ENCODE measurements at places on chromosomes 4 and X.

GRCh38 chr4:23061431-23061830 lies 368.7 kb downstream of the GBA3 start:
- DNase-seq, result no peak

- DNase-seq, result no peak
Measured at GRCh38 chrX:6448003-6448402, 86.9 kb downstream of the VCX3A start.

DNA sequence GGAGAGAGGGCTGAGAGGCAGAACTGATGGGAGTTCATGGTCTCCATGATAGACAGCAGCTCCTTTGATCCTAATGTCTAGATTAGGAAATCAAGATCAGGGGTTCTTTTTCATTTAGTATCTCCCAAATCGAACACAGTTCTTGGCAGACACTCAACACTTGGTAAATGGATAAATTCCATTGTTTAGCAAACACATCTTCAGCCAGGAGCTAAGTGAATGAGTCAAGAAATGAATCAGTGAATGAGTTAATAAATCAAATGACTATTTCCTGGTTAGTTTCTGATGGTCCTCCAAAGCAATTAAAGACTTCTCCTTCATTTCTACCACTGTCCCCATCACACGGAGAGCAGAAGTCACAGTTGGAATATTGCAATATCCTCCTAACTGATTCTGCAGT lies 120.0 kb upstream of the SHISA3 start:
- no peak for DNase-seq

DNA sequence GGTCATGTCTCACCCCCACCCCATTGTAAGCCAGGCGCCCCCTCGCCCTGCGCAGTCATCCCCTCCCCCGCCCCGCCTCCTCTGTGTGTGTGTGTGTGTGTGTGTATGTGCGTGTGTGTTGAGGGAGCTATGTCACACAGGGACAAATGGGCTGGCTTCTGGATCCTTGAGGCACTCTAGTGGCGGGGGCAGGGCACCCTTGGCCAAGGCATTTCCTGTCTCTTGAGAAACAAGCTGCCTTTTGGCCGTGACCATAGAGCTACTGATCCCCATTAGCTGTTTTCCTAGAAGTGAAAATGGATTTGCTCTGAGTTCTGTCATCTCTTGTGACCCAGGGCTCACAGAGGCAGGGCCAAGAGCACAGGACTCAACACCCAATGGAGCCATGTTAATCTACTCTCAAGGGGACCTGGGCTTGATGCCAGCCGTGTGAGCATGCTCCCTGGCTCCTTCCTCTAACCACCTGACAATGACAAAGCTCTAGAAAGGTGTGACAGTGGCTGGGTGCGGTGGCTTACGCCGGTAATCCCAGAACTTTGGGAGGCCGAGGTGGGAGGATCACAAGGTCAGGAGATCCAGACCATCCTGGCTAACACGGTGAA lies 162.5 kb upstream of the BCOR start:
- DNase-seq, result no peak

DNA sequence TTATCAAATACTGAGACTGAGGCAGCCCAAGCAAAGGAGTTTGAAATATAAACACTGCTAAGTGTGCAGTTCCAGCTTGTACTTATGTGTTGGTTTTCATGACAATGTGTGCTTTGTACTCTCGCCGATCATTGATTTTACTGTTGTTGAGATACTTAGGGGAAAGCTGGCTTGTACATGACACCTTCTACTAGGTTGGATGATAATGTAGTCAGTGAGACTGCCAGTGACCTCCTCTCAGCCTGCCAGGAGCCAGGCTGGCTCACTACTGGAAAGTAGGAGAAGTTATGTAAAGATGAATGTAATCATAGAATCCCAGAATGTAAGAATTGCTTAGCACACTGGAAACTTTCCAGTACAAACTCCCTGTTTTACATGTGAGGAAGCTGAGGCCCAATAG lies 132.0 kb downstream of the AFF2 start:
- no peak for DNase-seq

DNA sequence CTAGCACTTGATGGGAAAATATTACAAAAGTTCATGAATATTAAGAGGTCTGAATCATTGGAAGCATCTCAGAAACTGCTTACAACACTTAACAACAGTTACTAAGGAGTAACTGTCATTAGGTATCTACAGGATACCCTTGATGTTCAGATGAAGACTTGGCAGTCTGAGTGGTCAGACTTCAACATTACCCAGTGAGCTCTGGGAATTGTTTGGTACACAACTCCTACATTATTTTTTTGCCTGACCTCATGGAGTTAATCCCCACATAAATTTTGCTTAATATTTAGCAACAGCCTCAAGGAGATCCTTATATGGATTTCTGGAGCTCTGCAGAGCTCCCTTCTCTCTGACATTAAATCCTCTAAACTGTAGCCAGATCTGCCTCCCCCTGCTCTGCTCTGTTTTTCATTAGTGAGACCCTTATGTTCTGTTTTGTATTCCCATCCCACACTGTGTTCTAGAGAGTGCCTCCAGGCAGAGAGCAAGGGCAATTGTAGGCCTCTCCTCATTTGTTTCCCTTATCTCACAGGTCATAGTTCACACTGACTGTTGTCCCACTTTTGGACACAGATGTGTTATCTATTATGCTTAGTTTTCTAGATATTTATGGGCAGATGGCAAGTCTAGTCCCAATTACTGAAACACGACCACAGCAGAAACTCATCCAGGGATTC lies 368.8 kb downstream of the GASK1B start:
- no peak for DNase-seq

DNA sequence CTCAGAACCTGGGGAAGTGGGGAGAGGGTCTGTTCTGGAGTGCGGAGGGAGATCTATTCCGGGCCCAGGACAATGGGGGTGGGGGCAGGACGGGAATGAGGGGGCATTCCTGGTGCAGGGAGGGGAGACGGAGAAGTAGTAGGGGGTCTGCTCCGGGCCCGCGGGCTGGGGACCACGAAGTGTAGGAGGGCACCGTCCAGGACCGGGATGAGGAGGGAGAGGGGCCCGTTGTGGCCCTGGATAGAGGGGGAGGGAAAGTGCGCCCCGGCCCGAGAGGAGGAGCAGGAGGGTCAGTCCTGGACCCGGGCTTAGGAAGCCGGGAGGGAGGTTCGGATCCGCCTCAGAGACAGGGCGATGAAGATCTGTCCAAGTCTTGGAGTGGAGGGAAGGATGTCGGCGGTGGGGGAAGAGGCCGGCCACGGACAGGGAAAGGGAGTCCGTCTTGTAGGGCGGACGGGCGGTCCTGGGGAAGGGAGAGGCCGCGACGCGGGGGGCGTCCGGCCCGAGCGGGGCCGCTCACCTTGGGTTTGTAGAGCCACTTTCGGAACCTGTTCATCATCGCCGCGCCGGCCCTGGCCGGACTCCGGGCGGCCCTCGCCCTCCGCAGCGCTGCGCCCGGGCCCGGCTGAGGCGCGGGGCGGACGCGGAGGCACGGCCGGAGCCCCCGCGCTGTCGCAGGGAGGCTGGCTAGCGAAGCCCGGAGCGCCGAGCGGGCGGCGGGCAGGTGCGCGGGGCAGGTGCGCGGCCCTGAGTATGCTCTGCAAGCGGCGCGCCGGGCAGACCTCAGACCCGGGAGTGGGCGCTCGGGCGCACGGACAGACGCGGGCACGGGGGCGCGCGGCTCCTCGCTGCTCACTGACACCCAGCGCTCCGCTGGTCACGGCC lies at the start of gene ZFYVE28:
TSS of gene ZFYVE28 (minus strand) at position 881 of the 885 bp plus-strand sequence. CDS start at position 559, 322 bp downstream.
- no peak for DNase-seq

- DNase-seq, result no peak
Measured at GRCh38 chr4:141543176-141543575, 93.2 kb upstream of the IL15 start.

GRCh38 chr4:185242749-185243533 lies 33.5 kb downstream of the SNX25 start:
- DNase-seq, result no peak

DNA sequence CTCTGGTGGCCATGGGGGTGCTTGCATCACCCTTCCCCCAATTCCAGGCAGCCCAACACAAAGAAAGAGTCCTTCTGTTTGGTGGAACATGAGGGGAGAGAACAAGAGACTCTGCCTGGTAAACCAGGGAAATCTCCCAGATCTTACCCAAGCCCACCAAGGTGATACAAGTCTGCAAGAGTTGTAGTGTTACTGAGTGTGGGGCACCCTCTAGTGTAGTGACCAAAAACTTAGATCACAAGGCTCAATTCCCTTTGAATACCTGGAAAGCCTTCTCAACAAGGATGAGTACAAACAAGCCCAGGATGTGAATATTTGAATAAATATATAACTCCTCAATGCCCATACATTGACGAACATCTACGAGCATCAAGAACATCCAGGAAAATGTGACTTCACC lies 64.7 kb downstream of the IL13RA2 start:
- DNase-seq, result no peak

- DNase-seq, result no peak
Measured at GRCh38 chr4:13543839-13544605, at the start of gene NKX3-2. TSS of gene NKX3-2 (minus strand) at chr4:13544508. CDS start at chr4:13544414, 94 bp downstream.

- DNase-seq, result no peak
Measured at GRCh38 chr4:173314715-173315114, 19.4 kb downstream of the HMGB2 start.

GRCh38 chrX:22118161-22118830 lies 86.2 kb downstream of the PHEX start:
- no peak for DNase-seq

GRCh38 chr4:116603096-116603495 lies 482.3 kb downstream of the TRAM1L1 start:
- no peak for DNase-seq

GRCh38 chr4:577499-578450 lies 1.7 kb upstream of the TMEM271 start:
- no peak for DNase-seq

- DNase-seq, result peak; percentile 7
Measured at GRCh38 chr4:156378033-156378665, 424.5 kb upstream of the CTSO start.

DNA sequence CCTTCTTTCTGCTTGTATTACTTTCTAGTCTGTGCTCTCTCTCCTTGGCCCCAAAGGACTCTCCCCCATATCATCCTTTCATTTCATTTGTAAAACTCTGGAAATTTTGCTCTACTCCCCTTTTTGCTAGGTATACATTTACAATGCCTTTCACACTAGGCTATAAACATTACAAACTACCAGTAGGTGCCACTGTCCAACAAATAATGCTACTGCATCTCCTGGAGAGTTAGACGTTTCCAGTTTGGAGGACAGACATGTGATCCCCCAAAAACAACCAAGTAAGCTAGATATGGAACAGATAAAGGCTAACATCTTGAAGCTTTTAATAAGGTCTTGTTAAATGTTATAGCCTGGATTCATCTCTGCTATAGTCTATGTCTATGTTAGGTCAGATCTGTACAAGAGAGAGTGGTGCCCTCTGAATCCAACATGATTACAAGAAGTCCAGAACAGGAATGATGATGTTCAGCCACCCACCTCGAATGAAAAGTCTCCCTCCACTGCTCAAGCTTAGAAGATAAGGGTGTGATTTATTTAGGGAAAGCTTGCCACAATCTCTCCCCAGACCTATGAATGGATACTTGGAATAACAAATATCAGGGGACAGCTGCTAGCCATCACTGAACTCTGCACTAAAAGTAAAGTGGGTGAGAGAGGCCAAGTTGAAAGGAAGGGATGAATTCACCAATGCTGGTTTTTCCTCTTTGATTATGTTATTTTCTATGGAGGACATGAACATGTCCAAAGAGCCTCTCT lies 14.3 kb downstream of the CBR4 start:
- no peak for DNase-seq

- DNase-seq, result no peak
Measured at GRCh38 chr4:165415910-165416309, 37.1 kb downstream of the CPE start.

DNA sequence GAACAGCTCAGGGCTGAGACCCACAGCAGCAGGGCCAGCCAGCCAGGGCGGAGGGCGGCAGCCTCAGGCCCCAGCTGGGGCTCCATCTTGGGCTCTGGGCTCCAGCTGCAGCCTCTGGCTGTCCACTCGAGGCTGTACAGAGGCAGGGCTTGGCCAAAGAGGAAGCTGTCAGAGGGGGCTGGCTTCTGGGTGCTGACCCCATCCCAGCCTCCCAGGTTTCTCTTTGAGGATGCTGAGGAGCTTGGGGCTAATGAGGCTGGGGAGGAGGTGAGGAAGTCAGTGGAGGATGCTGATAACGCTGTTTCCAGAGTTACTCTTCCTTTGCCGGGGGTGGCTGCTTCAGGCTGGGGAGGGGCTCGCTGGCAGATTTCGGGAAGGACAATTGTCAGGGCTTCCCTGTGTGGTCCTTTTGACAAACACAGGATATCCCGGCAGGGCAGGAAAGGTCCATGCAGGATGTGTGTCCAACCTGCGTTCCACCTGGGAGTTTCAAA lies at the start of gene DIPK2B:
TSS of gene DIPK2B (minus strand) at position 136 of the 494 bp plus-strand sequence. CDS start at position 86, 50 bp downstream.
- no peak for DNase-seq

DNA sequence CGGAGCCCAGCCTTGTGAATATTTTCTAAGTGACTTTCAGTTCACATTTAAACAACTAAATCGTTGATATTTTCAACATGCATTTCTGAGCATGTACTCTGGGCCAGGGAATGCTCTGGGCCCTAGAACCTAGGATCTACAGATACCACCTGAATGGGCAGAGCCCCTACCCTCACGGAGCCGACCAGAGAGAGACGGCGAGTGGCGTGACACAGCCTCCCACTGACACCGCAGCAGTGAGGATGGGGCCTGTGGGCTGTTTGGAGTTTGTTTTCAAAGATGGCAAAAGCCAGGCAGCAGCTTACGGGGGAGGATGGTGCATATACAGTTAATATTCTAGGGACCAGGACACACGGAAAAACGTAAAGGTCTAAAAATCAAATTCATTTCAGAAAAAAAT lies 17.7 kb downstream of the NELFA start:
- DNase-seq, result no peak

GRCh38 chr4:94175553-94176261 lies 32.0 kb upstream of the SMARCAD1 start:
- DNase-seq, result no peak

DNA sequence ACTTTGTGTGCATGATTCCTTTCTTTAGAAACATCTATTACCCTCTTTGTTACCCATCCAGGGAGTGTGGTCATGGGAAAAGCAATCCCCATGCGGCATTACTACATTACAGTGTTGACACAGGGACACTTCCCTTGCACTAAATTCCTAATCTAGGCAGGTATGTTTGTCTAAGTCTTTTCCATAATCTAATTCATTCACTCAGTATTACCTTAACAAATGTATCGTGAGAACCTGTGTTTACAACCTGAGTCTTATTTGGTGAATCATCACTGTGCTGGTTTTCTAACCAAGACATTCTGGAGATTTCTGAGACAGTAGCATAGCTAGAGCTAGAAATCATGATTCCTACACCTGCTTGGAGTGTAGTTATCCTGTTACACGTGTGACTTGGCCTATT lies 326.8 kb downstream of the BMPR1B start:
- no peak for DNase-seq

GRCh38 chrX:14594521-14594920 lies 65.2 kb downstream of the GLRA2 start:
- DNase-seq, result no peak

DNA sequence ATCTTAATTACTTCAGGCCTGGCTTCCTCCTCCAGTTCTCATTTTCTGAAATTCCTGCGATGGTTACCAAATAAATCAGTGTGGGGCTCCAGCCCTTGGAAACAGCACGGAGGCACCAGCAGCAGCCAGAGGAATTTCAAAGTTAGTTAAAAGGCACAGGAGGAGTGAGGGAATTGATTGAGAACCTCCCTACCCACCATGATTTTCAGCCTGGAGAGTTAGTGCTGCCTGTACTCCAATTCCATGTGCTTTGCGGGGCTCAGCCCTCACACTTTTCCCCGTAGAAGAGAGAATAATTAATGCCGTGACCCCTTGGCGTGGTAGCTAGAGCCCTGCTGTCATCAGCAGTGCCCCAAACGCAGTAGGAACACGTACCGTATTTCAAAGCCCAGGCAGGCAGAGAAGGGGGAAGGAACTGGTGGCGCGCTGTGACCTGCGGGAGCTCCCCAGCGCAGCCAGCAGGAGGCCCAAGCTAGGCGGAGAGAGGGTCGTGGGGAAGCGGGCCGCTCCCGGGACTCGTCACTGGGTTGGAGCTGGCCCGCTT lies 84.0 kb upstream of the IGFBP7 start:
- DNase-seq, result no peak

All from NCI-H2171 (cell line).